Type B pancreatic cell (in vitro differentiated cells): ENCODE measurements at places on chromosomes 4 and X. TPM values are rescaled to one million over a fixed set of nuclear protein-coding genes. Genes with fewer than 3 reads are reported as not detected.

- no peak for DNase-seq
These were observed 297.9 kb downstream of the GPM6A start for GRCh38 chr4:175514174-175514573.

- no peak for DNase-seq
These were observed 121.2 kb upstream of the PDLIM3 start for GRCh38 chr4:185656467-185656931.

Gene OCRL
- 39.8 and 41.8 TPM in 2 replicates for total RNA-seq

Gene SGMS2
- total RNA-seq = 25.8 and 79.0 TPM in 2 replicates

GRCh38 chr4:24656906-24657305 lies 72.6 kb upstream of the DHX15 start:
- no peak for DNase-seq

Gene SMIM31
- not detected in 2 replicates for total RNA-seq

DNA sequence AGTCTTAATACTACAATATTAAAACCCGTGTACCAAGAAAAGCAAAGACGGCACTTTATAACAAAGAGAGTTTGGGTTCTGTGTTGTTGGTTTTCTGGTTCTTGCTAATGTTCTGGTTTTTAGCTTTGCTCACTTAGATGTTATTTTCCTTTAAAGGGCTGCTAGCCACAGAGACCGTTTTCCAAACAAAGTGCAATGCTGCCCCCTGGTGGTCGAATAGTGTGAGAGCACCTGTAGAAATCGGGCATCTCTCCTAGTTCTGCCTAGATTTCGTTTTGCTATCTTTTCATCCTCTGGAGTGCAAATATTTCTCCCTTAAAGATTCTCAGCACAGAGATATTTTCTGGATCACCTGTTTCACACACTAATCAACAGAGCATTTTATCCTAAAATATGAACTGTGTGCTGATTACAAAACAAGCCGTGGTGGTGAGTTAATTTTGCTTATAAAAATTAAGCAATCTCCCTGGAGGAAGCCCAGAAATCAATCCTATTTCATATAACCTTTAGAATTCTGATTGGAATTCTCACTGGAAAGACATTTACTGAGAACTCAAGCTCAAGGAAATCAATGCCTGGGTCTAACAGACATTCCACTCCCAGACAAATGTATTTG lies 334.5 kb upstream of the NOCT start:
- DNase-seq = peak; percentile 83

- DNase-seq = no peak
These were observed 593 bp downstream of the ELF4 start for GRCh38 chrX:130109429-130110378.

DNA sequence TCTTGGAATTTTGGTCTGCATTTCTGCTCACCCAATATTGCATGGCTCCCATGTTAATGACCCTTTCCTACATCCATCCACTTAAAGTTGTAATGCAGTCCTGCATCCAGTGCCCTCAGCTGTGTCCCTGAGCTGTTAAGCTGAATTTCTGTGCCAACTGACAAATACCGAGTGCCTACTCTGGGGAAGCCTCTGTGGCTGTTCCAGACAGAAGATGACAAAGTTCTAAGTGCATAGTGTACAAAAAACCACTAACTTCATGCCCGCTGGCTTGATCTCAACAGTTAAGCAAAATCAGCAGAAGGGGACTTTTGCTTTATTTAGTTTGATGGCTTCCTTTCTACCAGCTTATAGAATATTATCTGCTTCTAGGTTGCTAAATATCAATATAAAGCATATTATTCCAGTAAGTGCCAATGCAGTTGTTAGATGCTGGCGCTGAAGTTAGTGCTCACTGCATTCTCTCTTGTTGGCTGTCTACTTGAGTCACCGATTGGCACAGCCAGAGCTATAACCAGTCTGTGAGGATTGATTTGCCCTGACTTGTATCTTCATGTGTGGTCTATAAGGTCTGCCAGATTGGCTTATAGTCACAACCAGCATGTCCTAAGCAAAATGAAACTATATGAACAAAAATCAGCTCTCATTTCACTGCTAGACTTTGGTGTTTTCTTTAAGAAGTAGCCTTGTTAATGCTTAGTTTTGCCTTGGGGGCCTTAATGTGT lies 98.9 kb downstream of the KLHL8 start:
- DNase-seq = no peak

DNA sequence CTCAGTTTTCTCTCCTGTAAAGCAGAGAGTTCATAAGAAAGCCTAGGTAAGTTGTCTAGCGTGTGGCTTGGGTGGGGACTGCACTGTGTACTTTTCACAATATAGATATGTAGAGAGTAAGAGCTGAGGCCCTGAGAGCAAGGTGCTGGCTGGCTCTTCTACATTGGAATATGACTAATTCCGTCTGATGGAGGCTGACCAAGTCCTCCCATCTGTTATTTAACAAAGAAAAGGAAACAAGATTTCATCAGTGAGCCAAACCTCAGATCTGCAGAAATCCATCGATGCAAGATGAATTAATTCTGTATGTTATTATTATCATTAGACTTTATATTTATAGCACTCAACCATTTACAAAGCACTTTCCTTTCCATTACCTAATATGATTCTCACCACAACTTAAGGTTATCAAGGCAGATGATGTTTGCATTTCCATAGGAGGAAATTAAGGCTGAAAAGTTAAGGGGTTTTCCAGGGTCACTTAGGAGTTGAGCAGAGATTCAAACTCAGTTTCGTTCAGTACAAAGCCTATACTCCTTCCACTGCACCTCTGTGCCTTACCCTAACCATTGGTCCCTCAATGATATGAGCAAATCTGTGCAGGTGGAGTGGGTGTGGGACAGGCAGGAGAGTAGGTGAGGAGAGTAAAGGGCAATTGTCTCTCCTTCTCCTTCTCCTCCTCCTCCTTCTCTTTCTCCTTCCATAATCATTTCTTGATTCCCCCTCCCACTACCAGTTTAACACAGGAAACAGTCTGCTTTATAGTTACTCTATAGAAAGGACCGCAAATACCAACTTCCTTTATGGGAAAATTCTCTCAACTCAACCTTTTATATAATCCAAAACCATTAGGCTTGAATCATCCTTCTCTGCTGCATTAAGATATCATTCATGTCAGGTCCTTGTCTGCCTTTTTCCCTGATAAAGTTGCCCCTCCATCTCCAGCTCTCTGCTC lies 27.6 kb upstream of the SRD5A3 start:
- DNase-seq = no peak

GRCh38 chr4:141851246-141851891 lies 215.0 kb downstream of the IL15 start:
- DNase-seq = no peak

Gene LRIT3
- total RNA-seq = 0.27 TPM in 1 of 2 replicates, not detected in the other

Gene FATE1
- total RNA-seq = 0.29 and 0.62 TPM in 2 replicates

DNA sequence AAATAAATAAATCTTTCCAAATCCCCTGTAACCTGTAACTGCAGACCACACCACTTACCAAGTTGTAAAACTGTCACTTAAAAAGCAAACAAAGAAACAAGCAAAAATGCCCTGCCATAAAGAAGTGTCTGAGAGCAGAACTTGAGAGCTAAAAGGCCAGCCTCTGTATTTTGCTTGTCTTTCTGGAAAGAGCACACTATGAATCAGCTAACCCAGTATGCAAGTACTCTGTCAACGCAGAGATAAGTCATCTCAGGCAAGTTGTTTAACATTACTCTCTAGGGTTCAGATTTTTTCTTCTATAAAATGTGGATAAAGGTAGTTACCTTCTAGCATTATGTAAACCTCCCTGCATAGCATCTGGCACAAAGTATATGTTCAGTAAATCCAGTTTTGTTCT lies 134.8 kb downstream of the HS3ST1 start:
- DNase-seq = no peak

DNA sequence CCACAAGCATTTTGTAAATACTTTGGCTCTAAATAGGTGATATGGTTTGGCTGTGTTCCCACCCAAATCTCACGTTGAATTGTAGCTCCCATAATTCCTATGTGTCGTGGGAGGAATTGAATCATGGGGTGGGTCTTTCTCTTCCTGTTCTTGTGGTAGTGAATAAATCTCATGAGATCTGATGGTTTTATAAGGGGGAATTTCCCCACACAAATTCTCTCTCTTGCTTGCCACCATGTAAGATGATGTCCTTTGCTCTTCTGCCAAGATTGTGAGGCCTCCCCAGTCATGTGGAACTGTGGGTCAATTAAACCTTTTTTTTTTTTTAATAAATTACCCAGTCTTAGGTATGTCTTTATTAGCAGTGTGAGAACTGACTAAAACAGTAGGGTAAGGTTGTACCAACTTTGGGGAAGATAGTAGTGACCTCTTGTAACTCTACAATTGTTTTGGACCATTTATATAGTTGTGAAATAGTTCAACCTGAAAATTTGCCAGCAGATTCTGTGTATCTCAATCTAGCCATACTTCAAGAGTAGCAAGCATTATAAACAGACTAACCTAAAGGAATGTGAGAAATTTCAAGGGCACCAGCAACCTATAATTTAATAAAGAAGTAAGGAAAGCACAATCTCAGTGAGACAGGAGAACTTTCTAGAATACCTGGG lies 727.8 kb downstream of the GRID2 start:
- no peak for DNase-seq

GRCh38 chrX:82813671-82814078 lies 694.4 kb upstream of the POU3F4 start:
- no peak for DNase-seq

Gene ZNF732
- total RNA-seq = 1.7 and 2.7 TPM in 2 replicates

DNA sequence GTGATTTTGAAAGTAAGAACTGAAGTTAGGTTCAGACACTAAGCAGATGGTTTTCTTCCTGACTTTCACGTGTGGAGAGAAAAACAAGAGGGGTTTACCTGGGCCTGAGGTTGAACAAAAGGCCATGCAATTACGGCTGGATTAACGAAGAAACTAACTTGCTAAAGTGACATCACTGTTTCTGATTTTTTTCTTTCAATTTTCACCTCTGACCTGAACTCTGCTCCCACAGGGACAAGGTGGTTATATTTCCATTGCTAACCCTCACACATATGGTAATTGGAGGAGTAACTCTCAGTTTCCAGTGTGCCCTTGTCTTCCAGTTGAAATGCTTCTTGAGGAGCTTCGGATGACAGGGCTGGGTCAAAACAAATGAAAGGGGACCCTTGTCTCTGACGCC lies 38.0 kb downstream of the MSN start:
- no peak for DNase-seq

GRCh38 chr4:1603413-1604135 lies 80.5 kb downstream of the FAM53A start:
- no peak for DNase-seq

GRCh38 chr4:140251571-140251970 lies 97.6 kb upstream of the MAML3 start:
- no peak for DNase-seq

Gene F9
- total RNA-seq = 0.24 and 0.36 TPM in 2 replicates

Gene KIF4A
- 8.6 and 29.8 TPM in 2 replicates for total RNA-seq

DNA sequence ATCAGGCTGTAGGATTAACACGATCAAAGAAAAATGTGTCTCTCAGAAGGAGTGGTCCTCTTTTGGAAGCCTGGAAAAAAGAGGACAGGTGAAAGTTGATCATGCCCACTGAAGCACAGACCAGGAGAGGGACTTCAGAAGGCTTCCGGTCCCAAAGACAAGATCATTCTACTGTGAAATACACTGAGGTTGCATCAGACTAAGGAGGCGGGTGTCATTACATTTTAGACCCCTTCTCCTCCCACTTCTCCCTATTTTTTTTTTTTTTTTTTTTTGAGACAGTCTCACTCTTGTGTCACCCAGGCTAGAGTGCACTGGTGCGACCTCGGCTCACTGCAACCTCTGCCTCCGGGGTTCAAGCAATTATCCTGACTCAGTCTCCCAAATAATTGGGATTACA lies 67.5 kb downstream of the RBM47 start:
- DNase-seq = no peak

- no peak for DNase-seq
These were observed 69.4 kb downstream of the PDS5A start for GRCh38 chr4:39908284-39908683.

GRCh38 chr4:140256941-140257340 lies 103.0 kb upstream of the MAML3 start:
- DNase-seq = no peak

Gene RHOXF2B
- not detected in 2 replicates for total RNA-seq

Gene USP17L11
- not detected in 2 replicates for total RNA-seq

DNA sequence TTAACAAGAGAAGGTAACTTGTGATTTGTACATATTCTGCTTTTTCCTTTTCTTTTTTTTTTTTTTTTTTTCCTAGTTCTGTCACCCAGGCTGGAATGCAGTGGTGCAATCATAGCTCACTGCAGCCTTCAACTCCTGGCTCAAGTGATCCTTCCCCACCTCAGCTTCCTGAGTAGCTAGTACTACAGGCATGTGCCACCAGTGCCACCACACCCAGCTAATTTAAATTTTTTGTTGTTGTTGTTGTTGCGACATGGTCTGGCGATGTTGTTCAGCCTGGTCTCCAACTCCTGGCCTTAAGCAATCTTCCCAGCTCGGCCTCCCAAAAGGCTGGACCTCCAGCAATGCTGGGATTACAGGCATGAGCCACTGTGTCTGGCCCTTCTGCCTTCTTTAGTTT lies 1.5 kb upstream of the TACR3 start:
- no peak for DNase-seq

DNA sequence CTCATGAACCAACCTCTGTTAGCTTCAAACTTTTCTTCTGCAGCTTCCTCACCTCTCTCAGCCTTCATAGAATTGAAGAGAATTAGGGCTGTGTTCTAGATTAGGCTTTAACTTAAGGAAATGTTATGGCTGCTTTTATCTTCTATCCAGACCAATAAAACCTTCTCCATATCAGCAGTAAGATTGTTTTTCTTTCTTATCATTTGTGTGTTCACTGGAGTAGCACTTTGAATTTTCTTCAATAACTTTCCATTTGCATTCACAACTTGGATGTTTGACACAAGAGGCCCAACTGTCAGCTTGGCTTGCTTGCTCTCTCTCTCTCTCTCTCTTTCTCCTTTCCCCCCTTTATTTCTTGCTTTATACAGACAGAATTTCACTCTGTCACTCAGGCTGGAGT lies 22.8 kb upstream of the SOWAHB start:
- DNase-seq = no peak

DNA sequence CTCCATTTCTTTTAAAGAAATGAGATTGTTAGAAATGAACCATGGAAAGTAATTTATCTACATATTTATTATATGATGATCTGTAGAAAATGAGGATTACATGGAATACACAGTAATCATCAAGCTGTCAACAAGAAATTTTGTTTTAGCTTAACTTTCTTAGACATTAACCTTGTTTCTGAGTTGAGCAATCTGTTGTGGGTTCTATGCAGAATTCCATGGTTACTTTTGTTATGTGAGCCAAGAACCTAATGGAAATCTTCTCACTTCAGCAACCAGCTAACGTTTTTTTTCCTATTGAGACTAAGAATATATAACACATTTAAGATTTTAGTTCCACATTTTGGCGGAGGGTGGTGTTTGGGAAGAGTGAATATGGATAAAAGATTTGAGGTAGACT lies 136.1 kb upstream of the SLC4A4 start:
- no peak for DNase-seq

GRCh38 chr4:118273642-118274041 lies 79.2 kb downstream of the PRSS12 start:
- no peak for DNase-seq

Gene SLC6A14
- total RNA-seq = 1.1 and 4.2 TPM in 2 replicates
